ENCODE measurements at places on chromosomes 7 and 10. TPM values are rescaled to one million over a fixed set of nuclear protein-coding genes. Genes with fewer than 3 reads are reported as not detected.

Gene GSDME
- 48.2 TPM for total RNA-seq

Gene IDI2
- not detected for total RNA-seq

Gene WDR86
- total RNA-seq, result 0.26 TPM

Gene NKX2-3
- total RNA-seq, result not detected

Gene TNRC18
- 62.3 TPM for total RNA-seq

Gene OR13A1
- total RNA-seq, result not detected

Gene VWDE
- total RNA-seq, result 0.74 TPM

Gene CYP3A5
- total RNA-seq, result 1.4 TPM

Gene PSTK
- 3.4 TPM for total RNA-seq

Gene ELOVL3
- 0.35 TPM for total RNA-seq

Gene LIPK
- not detected for total RNA-seq

Gene SEC31B
- 0.79 TPM for total RNA-seq

Gene PIK3AP1
- total RNA-seq, result 0.84 TPM

Gene LIPJ
- total RNA-seq, result not detected

Gene ZNF479
- total RNA-seq, result not detected

Gene CTTNBP2
- total RNA-seq, result 0.67 TPM

Gene SAMD9L
- total RNA-seq, result 0.45 TPM

Gene KCNH2
- 5.7 TPM for total RNA-seq

Gene VSTM4
- 0.38 TPM for total RNA-seq

Gene SUN3
- 0.13 TPM for total RNA-seq

Gene FAM25A
- total RNA-seq, result not detected

Gene CDK1
- total RNA-seq, result 90.5 TPM

Gene MET
- 70.8 TPM for total RNA-seq

Gene ARMC10
- 31.5 TPM for total RNA-seq

Gene AVL9
- total RNA-seq, result 17.7 TPM

Gene CNTNAP2
- total RNA-seq, result 0.02 TPM

Gene EVX1
- 0.19 TPM for total RNA-seq

Gene PKD2L1
- total RNA-seq, result 0.38 TPM

Gene OR6V1
- not detected for total RNA-seq

Gene RET
- total RNA-seq, result 0.50 TPM

Gene HMX2
- total RNA-seq, result not detected

Gene IL6
- 0.66 TPM for total RNA-seq

Gene TACC2
- 92.6 TPM for total RNA-seq

Gene PAX4
- total RNA-seq, result not detected

Gene NEUROD6
- total RNA-seq, result not detected

Gene POLR2J2
- total RNA-seq, result 0.23 TPM

Gene ZRANB1
- 8.2 TPM for total RNA-seq

Gene LARP4B
- total RNA-seq, result 41.3 TPM

Gene SSC4D
- 1.5 TPM for total RNA-seq

Gene CFAP69
- total RNA-seq, result 2.2 TPM

Gene SPDYE5
- total RNA-seq, result not detected
